Airway epithelial cell (primary cell): ENCODE measurements at places on chromosomes 6 and 20. TPM values are rescaled to one million over a fixed set of nuclear protein-coding genes. Genes with fewer than 3 reads are reported as not detected.

CDC5L gene
- total RNA-seq, result 16.7 and 17.0 TPM in 2 replicates

EYA4 gene
- 1.4 and 3.9 TPM in 2 replicates for total RNA-seq

SAPCD1 gene
- 0.63 and 2.0 TPM in 2 replicates for total RNA-seq

AIF1 gene
- total RNA-seq, result not detected in 2 replicates

KCNK5 gene
- total RNA-seq, result 0.07 TPM in 1 of 2 replicates, not detected in the other

TTK gene
- total RNA-seq, result 17.6 and 22.0 TPM in 2 replicates

BNIP5 gene
- total RNA-seq, result 0.21 TPM in 1 of 2 replicates, not detected in the other

PPIL6 gene
- 0.84 and 2.0 TPM in 2 replicates for total RNA-seq

ADGB gene
- total RNA-seq, result not detected in 2 replicates

ACOT8 gene
- 46.7 and 50.1 TPM in 2 replicates for total RNA-seq

GMDS gene
- 24.7 and 31.0 TPM in 2 replicates for total RNA-seq

OPRM1 gene
- 0.42 TPM in 1 of 2 replicates, not detected in the other for total RNA-seq

GLP1R gene
- total RNA-seq, result not detected in 2 replicates

STX7 gene
- total RNA-seq, result 22.6 and 23.6 TPM in 2 replicates

FERMT1 gene
- total RNA-seq, result 26.7 and 37.3 TPM in 2 replicates

PLCB1 gene
- total RNA-seq, result 0.85 and 1.7 TPM in 2 replicates

FILIP1 gene
- total RNA-seq, result 0.07 TPM in 1 of 2 replicates, not detected in the other

FAM83C gene
- 1.2 and 3.2 TPM in 2 replicates for total RNA-seq

MAPK13 gene
- 80.4 and 102 TPM in 2 replicates for total RNA-seq

SYCP2L gene
- total RNA-seq, result 0.33 and 0.35 TPM in 2 replicates

DSP gene
- total RNA-seq, result 585 and 745 TPM in 2 replicates

METTL24 gene
- total RNA-seq, result not detected in 2 replicates

TCP11 gene
- total RNA-seq, result not detected in 2 replicates

TCEA2 gene
- total RNA-seq, result 9.5 and 10.0 TPM in 2 replicates

SSTR4 gene
- total RNA-seq, result not detected in 2 replicates

SLC39A7 gene
- 84.8 and 88.7 TPM in 2 replicates for total RNA-seq

GNAS gene
- 559 and 647 TPM in 2 replicates for total RNA-seq

PGC gene
- total RNA-seq, result not detected in 2 replicates

SLC22A16 gene
- not detected in 2 replicates for total RNA-seq

SLC22A3 gene
- 2.2 and 2.3 TPM in 2 replicates for total RNA-seq

TUBE1 gene
- 11.1 and 14.7 TPM in 2 replicates for total RNA-seq

SCRT2 gene
- total RNA-seq, result not detected in 2 replicates

MDC1 gene
- total RNA-seq, result 13.8 and 15.9 TPM in 2 replicates

VSTM2L gene
- total RNA-seq, result 23.7 and 34.2 TPM in 2 replicates

KCNK16 gene
- not detected in 2 replicates for total RNA-seq
